ENCODE measurements at places on chromosomes 5 and 9. TPM values are rescaled to one million over a fixed set of nuclear protein-coding genes. Genes with fewer than 3 reads are reported as not detected.

- DNase-seq = peak; percentile 10
Observed at GRCh38 chr5:128121651-128122050, 38.1 kb downstream of the SLC12A2 start.

DNA sequence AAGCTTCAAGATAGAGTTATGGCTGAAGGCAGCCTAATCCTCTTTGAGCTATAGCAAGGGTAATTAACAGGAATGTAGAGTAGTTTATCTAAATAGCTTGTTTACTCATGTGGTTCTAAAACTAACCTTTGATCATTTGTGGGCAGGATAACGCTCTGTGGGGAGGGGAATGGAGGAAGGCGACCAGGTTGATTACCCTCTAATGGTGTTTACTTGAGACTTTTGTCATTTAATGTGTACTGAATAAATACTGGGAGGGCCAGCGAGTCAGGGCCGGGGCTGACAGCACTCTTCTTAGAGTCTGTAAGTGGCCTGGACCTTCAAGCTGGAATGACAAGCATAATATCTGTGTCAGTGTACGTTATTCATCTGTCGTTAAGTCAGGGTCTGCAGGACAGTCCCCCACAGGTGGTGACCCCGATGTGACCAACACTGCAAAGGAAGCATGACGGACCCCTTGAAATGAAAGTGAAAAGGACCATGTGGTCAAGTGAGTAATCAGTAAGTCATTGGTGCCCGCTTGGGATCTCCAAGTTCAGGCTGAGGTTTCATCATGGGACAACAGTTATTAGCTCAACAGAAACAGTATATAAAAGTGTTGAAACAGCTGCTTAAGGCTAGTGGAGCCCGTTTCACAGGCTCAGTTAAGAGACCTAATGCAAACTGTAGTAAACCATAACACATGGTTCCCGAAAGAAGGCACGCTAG lies 162.6 kb downstream of the CPLANE1 start:
- DNase-seq = peak; percentile 42

The MED10 gene
- polyA plus RNA-seq = 117 TPM

The TMC1 gene
- 0.32 TPM for polyA plus RNA-seq

The GLRA1 gene
- polyA plus RNA-seq = not detected

All from GM23248 (cell line).